ENCODE measurements at places on chromosomes 11 and 22.
A peak's percentile ranks its signal among the peaks of the same experiment; 100 is the strongest.

GRCh38 chr22:39482768-39483167, 19.3 kb upstream of the MIEF1 start:
- DNase-seq, result no peak

DNA sequence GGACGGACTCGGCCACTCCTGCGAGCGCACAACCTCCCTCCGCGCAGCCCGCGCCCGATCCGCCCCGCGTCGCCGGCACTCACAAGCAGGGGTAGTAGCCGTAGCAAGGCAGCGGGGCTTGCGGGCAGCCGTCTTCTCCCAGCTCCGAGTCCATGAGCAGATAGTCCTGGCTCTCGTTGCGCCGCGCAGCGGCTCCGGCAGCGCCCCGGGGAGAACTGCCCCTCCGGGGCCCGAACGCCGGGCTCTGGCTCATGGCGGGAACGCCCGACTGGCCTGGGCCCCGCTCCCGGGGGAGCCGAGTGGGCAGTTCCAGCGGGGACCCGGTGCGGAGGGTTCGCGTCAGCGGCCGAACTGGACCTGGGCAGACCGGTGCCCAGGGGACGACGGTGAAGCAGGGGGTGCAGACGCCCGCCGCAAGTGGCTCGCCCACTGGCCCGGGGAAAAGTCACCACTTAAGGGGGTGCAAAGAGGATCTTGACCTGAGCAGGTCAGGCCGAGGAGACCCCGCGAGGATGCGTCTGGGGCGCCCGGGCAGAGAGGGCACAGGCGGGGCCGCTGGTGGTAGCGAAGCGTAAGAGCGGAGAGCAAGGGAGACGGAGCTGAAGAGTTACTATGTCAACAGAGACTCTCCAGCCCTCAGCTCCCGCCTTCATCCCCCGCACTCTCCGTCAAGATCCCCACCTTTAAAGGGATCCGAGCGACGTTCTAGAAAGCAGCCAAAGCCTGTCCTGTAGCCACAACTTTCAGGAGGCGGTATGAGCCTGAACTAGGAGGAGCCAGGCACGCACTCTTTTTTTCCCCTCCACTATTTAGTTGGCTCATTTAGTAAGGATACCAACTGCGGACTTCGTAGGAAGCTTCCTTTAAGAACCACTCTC, at the start of gene TRPC6:
Gene TRPC6, minus strand, starts transcription at position 757 of the 878 bp plus-strand sequence. Its CDS starts 504 bp downstream, at position 253.
- no peak for DNase-seq

DNA sequence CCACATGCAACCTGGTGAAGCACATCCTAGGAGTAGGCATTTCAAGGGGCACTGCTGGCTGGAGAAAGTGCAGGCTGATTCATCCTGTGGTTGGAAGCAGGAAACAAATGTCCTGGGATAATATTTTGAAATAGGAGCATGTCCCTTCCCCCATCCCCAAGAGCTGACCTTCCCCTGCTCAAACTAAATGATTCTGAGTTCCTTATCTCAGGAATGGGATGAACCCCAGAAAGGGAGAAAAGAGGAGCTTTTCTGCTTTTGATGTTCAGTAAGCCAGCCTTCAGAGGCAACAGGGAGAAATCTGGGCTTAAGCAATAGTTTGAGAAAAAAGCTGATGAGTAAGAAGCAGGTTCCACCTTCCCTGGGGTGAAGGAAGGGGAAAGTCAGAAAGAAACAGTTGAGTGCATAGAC, 19.5 kb upstream of the SPON1 start:
- DNase-seq, result no peak

- peak; percentile 76 for DNase-seq
Observed at GRCh38 chr11:11243590-11244469, 109.2 kb downstream of the CSNK2A3 start.

- peak; percentile 78 for DNase-seq
Observed at GRCh38 chr11:96014217-96014616, 90.3 kb upstream of the MTMR2 start.
